ENCODE measurements at places on chromosomes 11 and 22.
A peak's percentile ranks its signal among the peaks of the same experiment; 100 is the strongest.

- DNase-seq: no peak
These were observed 14.0 kb upstream of the SMIM38 start for GRCh38 chr11:69141742-69142141.

DNA sequence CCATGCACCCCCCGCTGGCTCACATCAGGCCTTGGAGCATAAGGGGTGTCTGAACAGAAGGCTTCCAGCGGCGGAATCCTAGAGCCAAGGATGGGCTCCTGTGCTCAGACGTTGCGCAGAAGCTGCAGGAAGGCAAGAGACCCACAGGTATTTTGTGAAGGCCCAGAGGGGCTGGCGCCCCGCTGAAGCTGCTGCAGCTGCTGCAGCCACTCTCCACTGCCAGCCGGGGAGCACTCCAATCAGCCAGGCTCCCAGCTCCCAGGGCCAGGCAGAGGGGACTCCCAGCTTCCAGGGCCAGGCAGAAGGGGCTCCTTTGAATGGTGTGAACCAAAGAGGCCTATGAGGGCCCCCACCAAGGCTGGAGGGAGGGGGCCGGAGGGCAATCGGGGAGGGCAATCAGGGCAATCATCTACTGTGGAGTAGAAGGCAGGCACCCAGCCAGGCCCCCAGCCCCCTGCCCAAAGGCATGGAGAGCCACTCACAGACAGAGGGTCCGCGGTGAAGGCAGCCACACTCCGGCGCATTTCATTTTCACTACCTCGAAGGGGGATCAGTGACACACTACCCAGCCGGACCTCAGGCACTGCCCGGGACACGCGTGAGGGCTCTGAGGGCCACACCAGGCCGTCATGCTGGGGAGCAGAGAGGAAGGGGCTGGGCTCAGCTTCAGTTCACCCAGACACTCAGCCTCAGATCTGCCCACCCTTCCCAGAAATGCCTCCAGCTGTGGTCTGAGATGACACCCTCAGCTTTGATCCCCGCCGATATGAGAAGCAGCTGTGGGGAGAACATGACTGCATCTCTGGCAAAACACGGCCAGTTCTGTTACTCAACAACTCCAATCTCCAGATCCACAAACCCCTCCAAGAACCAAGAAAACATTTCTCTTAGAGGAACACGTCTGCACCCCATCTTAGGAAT lies 11.6 kb upstream of the PDE2A start:
- no peak for DNase-seq

DNA sequence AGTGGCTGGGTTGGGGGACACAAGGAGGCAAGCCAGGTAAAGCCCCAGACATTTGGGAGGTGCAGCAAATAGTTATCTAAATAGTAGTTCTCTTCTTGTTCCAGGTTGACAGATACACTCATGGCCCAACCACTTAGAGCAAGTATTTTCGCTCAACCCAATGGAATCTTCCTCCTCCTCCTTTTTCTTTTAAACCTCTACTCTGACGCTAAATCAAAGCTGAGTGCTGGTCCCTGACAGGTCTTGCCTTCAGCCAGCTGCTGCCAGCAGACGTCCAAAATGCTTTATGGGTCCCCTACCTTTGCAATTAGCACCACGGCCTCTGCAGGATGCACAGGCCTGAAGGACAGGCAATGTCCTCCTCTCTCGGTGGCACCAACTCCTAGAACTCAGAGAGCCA lies 558.5 kb downstream of the MIAT start:
- no peak for DNase-seq

DNA sequence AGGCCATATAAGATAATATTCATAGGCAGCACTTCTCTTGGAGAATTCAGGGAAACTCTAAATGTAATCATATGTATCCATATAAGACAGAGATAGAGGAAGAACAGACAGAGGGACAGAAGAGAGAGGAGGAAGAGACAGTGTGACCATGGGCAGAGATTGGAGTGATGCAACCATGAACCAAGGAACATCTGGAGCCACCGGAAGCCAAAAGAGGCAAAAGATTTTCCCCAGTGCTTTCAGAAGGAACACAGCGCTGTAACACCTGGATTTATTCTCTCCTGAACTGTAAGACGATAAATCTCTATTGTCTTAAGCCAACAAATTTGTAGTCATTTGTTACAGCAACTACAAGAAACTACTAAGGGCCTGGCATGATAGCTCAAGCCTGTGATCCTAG lies 57.7 kb downstream of the GAB2 start:
- no peak for DNase-seq

GRCh38 chr11:2547806-2548205 lies 103.0 kb downstream of the KCNQ1 start:
- DNase-seq: peak; percentile 51
